AG20443 (cell line): ENCODE measurements at places on chromosomes 1 and 21.

- peak; percentile 42 for DNase-seq
Observed at GRCh38 chr1:180923021-180923841, 10.5 kb downstream of the KIAA1614 start.

- DNase-seq, result no peak
Observed at GRCh38 chr1:39277879-39278278, 73.4 kb downstream of the MACF1 start.

GRCh38 chr21:35478161-35479064 lies 429.3 kb upstream of the RUNX1 start:
- DNase-seq, result no peak

- DNase-seq, result no peak
Observed at GRCh38 chr1:192436441-192437078, 119.8 kb downstream of the RGS21 start.

DNA sequence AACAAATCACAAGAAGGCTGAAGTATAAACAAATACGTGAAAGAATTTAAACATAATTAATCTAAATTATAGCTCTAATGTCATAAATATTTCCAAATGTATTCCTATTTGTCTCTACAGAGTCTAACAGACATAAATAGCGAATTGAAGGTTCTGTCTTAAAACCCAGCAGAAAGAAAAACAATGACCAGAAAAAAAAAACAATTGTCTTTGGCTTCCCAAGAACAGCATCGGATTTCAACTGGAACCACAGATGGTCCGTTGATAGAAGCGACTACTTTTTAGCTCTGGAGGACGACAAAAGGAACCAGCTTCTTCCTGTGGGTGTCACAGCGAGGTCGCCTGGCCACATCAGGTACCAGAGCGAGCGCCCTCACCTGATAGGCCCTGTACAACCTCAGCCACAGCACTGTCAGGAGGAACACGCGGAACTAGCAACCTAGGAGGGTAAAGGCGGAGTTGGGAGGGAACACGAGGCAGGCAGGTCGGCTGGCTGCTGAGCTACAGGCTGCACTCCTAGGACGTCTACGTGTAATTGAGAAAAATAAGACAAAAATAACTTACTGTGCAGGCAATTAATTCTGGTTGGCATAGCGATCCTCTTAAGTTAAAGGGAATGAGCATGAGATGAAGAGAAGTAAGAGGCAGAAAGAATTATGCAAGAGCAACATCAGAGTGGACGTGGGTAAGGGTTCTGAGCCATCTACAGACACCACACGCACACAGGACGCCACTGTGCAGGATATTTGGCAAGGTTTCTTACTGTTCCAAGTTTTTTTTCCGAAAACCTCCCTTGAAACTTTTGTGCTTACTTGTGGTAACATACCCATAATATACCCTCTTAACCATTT lies 16.7 kb upstream of the PRDM15 start:
- DNase-seq, result no peak

- DNase-seq, result no peak
Observed at GRCh38 chr1:234466945-234467344, 12.0 kb downstream of the TARBP1 start.

DNA sequence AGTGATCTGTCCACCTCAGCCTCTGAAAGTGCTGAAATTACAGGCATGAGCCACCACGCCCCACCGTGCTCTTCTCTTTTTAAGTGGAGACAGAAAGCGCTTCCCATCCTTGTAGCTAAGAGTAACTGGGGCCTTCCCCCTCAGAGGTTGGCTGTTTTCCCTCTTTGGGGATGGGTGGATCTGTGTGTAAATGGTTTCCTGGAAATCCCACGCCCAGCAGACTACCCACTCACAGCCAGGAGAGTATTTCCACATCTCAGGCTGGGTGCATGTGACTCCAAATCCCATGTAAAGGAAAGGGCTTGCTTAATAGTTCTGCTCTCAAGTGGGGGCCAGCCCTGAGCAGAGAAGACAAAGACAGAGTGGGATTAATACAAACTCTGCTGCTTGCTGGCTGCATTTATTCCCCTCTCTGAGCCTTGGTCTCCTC lies 19.6 kb upstream of the TCEA3 start:
- DNase-seq, result peak; percentile 93

DNA sequence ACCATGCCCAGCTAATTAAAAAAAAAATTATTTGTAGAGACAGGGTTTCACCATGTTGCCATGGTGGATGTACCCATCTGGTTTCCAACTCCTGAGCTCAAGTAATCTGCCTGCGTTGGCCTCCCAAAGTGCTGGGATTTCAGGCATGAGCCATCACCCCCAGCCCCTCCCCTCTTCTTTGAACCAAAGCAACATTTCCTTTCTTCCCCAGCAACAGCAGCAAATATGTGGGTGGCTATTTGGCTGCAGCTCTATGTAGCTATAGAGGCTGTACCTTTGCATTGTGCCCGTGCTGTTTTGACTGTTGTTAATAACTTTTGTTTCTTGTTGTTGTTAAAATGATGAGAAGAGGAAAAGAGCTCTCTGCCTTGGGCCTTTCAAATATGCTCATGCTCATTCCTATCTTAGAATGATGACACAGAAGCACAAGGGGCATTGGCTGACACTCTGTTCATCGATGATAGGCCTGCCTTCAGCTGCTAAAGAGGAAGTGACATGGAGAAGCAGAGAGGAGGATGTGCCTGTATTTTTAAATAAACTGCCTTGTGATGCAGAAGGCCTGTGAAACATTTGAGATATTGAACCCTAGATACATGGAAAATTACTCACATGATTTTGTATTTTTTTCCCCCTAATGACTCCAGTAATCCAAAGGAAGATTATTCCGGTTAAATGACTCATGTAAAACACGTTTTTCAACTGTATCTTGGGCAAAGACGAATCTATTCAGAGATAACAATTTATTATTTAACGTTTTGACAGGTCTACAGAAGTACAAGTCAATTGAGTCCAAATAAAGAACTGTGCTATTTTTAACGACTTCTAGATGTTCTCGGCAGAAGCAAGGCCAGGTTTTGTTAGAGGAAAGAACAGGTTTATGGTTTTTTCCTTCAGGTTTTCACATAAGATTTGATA lies 20.5 kb upstream of the XPR1 start:
- DNase-seq, result no peak

- no peak for DNase-seq
Observed at GRCh38 chr1:91682882-91683597, 182.4 kb downstream of the CDC7 start.
